Nephron progenitor cell (in vitro differentiated cells): ENCODE measurements at places on chromosomes 11 and 22.
A peak's percentile ranks its signal among the peaks of the same experiment; 100 is the strongest.

GRCh38 chr11:134224710-134225664 is 516 bp downstream of the VPS26B start:
- DNase-seq: peak; percentile 49
- peaks cover 57% of the 10 kb centered on the region for H3K4me1 ChIP-seq
- H3K36me3 ChIP-seq: peaks cover 6% of the 10 kb centered on the region
- H3K4me3 ChIP-seq: peak overlapping the region; percentile 96
- H3K27me3 ChIP-seq: peaks cover 8% of the 10 kb centered on the region

GRCh38 chr11:45930951-45931570 is 8.6 kb downstream of the LARGE2 start:
- peaks cover 11% of the 10 kb centered on the region for H3K27me3 ChIP-seq

- H3K4me3 ChIP-seq: peak overlapping the region; percentile 30
- H3K4me1 ChIP-seq: peaks cover 19% of the 10 kb centered on the region
- peaks cover 58% of the 10 kb centered on the region for H3K27me3 ChIP-seq
Observed at GRCh38 chr11:66419825-66420224, 1.0 kb upstream of the NPAS4 start.

DNA sequence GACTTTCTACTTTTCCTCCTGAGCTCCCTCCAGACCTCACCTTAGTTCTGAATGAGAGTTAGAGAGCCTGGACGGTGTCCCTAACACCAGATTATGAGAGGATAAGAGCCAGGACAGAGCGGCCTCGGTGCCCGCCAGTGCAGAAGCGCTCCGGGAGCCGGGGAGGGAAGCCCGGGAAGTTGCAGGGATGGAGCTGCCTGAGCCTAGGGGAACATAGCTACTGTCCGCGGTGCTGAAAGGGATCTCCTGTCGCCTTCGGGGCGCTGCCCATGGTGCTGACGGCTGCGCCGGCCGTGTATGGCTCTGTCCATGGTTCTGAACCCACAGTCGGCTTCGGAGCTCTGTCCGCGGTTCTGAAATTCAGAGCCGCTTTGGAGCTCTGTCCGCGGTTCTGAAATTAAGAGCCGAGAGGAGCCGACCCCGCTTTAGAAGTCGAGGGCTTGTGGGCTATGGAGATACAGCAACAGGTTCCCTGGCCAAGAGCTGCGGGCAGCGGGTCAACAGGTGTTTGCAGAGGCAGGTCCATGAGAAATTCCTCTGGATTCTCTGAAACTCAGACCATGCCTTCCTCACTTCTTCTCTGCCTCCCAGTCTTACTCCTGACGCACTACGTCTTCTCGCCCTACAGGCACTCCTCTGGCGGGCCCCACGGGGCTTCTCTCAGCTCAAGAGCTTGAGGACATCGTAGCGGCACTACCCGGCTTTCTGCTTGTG is 814 bp downstream of the NPAS4 start:
- no peak overlapping the region for H3K27ac ChIP-seq
- peak; percentile 97 for DNase-seq
- no peaks in the 10 kb centered on the region for H3K36me3 ChIP-seq

GRCh38 chr11:113907681-113908080 is 3.1 kb downstream of the HTR3B start:
- H3K4me3 ChIP-seq: no peak overlapping the region
- H3K27me3 ChIP-seq: peaks cover 8% of the 10 kb centered on the region
- peaks cover 39% of the 10 kb centered on the region for H3K4me1 ChIP-seq
- no peak for DNase-seq
- no peaks in the 10 kb centered on the region for H3K36me3 ChIP-seq

DNA sequence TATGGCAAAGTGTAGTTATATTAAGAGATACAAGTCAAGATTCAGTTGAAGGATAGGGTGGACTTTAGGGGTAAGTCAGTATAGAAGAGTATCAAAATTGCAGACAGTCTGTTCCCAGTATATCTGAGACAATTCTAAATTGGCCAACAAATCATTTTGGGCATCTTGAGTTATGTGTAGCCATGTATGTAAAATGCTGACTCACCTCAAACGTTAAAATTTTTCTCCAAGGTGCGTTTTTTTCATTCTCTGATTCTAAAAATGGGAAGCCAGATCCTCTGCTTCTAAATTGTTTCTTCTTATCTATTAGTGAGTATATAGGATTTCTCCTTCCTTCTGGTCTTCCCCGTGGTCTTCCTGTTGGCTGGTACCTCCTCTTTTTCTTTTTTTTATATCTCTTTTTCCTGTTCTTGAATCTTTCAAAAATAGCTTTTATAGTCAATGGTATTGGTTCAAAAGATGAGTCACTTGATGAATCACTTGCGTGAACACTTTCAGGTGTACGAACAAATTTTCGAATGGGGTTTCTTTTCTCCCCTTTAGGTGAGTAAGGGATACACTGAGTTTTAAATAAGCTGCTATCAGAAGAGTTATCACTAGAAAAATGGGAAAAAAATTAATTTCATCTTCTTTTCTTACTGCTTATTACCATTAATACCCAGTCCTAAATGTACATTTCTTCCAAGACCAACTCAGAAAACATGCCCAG is 3.2 kb downstream of the TAF1D start:
- no peaks in the 10 kb centered on the region for H3K27me3 ChIP-seq
- no peak for DNase-seq
- H3K36me3 ChIP-seq: peaks cover 64% of the 10 kb centered on the region

GRCh38 chr22:50548040-50548920 is 2.6 kb downstream of the KLHDC7B start:
- no peak overlapping the region for H3K4me3 ChIP-seq
- peaks cover 18% of the 10 kb centered on the region for H3K27me3 ChIP-seq
- H3K36me3 ChIP-seq: no peaks in the 10 kb centered on the region
- DNase-seq: no peak

DNA sequence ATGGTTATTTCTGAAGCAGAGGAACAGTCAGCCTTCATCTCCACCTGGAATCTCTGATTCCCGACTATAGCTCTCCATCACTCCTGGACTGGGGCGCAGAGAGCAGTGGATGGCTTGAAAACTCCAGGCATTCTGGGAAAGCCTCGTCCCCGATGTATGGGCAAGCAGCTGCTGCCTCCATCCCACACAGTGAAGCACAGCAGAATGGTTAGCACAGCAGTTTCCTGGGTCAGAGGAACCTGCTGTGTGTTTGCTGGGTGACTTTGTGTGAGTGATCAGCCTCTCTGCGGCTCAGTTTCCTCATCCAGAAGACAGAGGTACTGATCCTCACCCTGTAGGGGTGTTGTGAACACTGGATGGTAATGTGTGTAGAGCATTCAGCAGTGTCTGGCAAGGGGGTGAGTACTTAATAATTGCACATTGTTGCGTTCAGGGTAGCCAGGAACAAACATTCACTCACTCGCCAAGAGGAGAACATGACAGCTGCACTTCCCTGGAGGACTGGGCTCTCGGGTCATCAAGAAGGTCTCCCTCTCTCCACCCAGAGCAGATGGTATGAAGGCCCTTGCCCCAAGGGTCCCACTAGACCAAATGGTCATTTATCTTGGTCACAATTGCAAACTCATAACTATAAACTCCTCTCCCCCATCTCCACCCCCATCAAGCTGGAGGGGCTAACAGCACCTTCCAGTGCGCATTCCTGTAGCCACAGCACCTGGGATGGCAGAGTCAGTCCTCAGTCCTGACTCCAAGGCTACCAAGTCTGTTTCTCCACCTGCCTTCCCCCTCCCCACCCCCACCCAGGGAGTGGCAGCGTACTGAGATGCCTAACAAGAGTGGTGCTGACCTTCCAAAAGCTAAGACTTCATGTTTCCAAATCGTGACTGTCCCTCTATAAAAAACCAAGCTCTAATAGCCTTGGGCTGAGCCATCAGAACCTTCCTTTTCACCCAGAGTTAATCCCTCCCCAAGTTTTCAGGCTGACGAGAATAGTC is 1.5 kb upstream of the CHST1 start:
- peaks cover 76% of the 10 kb centered on the region for H3K27me3 ChIP-seq
- H3K4me1 ChIP-seq: peaks cover 14% of the 10 kb centered on the region
- H3K27ac ChIP-seq: no peak overlapping the region
- no peak for DNase-seq
- peak overlapping the region; percentile 30 for H3K4me3 ChIP-seq
- H3K36me3 ChIP-seq: no peaks in the 10 kb centered on the region
